ENCODE measurements at places on chromosomes 4 and X. TPM values are rescaled to one million over a fixed set of nuclear protein-coding genes. Genes with fewer than 3 reads are reported as not detected.

Gene PPP1R2C
- not detected for polyA plus RNA-seq

Gene MAGEA2
- polyA plus RNA-seq = not detected

Gene DDX53
- polyA plus RNA-seq = not detected

Gene TMEM47
- 15.4 TPM for polyA plus RNA-seq

Measured in ovary (tissue), 10 donors.